ENCODE measurements at places on chromosomes 6 and 20.
A peak's percentile ranks its signal among the peaks of the same experiment; 100 is the strongest.

DNA sequence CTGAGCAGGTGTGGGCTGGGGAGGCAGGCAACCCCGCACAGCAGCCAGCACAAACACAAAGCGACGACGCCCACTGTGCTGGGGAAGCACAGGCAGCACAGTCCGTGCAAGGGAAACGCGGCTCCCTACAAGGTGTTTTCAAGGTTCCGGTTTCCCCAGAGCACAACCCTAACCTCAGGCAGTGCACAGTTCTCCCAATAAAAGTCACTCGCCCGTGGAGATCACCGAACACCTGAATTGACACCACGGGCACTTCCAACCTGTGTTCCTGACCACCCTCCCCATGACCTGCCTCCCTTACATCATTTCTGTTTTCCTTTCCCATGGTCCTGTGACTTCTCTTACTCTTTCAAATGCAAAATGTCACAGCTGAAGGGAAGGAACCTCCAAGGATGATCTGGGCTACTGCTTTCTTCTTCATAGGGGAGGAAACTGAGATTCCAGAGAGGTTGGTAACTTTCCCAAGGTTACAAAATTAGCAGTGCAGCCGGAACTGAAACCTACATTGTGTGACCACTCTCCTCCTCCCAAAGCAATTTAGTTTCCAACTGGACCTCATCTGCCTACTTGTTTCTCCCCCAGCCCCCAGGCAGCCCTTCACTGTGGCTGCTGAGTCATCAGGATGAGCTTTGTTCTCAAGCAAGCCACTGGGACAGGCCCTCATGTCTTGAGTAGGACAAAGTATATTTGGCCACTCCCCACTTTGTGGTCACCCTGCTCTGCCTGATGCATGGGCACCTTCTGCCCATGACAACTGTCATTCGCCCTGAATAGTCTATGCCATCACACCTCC is 125.3 kb downstream of the ATXN1 start:
- DNase-seq, result no peak

DNA sequence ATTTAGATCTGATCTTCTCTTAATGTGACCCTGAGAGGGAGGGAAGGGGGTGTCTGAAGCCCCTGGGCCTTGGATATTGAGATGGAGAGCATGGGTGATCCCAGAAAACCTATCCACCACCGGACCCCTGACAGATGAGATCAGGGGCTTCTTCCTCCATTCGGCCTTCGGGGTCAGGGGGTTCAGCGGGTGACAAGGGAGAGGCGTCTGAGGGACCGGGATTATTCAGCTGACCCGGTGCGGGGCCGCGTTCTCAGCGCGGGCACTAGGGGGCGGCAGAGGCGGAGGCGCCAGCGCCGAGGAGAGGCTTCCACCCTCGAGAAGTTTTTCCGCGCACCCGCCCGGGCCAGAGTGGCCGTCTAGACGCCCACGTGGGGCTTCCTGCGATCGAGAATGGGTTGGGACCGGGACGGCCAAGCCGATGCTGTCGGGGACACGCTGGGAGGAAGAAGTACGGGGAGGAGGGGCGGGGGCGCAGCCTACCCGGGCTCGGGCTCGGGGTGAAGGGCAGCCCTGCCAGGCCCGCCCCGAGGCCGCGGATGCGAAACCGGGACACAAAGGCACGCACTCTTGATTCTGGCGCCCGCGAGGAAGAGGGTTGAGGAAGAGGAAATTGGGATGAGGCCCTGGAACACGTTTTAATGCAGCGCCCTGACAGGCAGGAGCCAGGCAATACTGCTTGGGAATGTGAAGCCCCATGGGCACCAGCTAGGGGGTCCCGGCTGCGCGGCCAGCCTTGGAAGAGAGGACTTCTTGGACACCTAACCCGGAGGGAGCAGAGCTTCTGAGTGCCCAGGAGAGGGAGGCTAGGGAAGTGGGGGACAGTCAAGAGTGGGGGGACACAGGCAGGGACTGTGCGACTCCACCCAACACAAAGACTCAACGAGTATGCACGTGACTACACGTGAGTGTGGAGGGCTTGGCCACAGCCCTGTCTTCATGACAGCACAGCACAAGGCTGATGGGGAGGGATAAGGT is 30.6 kb downstream of the COL11A2 start:
- peak; percentile 93 for DNase-seq

DNA sequence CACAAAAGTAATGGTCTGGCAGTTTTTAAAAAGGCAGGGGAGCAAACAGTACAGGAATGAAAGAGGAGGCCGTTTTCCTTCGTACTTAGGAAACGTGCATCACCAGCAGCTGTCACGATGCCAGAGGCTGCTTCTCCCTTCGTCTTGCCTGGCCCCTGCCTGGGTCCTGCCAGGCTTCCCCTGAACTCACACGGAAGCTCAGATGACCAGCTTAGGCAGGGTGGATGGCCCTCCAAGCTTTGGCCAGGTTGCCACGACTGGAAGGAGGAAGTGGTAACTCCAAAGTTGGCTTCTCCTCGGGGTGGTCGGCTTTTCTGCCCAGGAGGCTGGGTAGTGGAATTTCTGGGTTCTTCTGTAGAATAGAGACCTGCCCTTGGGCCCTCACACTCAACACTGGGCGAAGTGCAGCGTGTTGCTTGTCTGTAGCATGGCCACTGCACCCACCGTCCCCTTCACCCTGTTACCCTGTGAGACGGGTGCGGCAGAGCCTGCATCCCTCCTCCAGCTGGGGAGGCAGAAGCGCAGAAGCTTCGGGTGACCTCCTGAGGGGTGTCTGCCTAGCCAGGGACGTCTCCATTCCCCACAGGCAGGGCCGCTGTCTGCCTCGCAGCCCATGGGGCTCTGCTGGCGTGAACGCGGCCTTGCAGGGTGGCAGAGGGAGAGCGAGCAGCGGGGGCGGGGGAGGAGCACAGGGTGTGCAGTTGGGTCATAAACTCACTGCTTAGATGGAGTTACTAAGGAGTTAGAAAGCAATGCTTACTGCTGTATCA is 18.4 kb upstream of the RBM38 start:
- DNase-seq, result no peak

GRCh38 chr6:129994410-129994809 is 24.0 kb upstream of the L3MBTL3 start:
- DNase-seq, result no peak

GRCh38 chr6:6006428-6007365 is at the start of gene NRN1:
Gene NRN1 (minus strand): TSS chr6:6006925. CDS start chr6:6006749, 176 bp downstream.
- no peak for DNase-seq

DNA sequence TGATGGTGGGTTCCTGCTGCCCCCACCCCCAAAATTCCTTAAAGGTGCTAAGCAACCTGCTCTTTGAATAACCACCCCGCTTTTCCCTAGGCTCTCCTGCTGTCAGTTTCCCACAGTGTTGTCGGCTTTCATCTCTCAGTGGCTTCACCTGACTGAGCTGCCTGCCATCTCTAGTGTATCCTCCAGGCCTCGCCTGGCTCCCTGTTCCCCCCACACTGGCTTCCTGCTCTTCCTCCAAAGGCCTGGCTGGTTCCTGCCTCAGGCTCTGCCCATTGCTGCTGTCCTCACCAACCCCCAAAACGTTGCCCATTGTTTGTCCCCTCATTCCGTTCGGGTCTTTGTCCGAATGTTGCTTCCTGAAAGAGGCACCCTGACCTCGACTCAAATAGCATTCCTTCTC is 93.8 kb upstream of the POPDC3 start:
- no peak for DNase-seq

All from activated CD4-positive, CD25-positive, alpha-beta regulatory T cell treated with anti-CD3 and anti-CD28 coated beads, Interleukin-2, amount 50 U/mL, for 72 hours (primary cell).